NCI-H69 (cell line): ENCODE measurements at places on chromosomes 13 and 19.

DNA sequence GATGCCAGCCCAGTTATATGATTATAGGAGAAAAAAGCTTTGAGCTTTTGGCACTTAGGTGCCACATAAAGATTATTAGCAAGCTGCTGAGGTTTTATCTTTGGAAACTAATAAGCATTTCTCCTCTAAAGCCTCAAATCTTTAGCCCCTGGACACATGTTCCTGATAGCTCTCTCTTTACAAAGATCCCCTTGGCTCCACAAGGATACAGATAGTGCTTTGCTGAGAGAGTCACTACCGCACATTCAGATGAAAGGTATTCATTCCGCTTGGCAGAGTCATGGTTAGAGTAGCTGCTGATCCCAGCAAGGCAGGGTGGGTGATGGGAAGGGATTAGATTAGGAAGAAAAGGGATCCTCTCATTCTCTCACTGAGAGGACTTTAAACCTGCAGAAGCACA, 28.2 kb upstream of the PSG7 start:
- DNase-seq, result no peak

GRCh38 chr19:1512671-1513498, at the start of gene ADAMTSL5:
TSS of gene ADAMTSL5 (minus strand) at chr19:1513019. CDS start at chr19:1510943, 2,076 bp downstream.
- DNase-seq, result peak; percentile 61

GRCh38 chr13:111080642-111081041, 34.5 kb upstream of the ARHGEF7 start:
- DNase-seq, result no peak

GRCh38 chr19:5456841-5457200, 1.6 kb downstream of the ZNRF4 start:
- DNase-seq, result no peak

GRCh38 chr19:48510421-48511268, 990 bp downstream of the LMTK3 start:
- peak; percentile 67 for DNase-seq

DNA sequence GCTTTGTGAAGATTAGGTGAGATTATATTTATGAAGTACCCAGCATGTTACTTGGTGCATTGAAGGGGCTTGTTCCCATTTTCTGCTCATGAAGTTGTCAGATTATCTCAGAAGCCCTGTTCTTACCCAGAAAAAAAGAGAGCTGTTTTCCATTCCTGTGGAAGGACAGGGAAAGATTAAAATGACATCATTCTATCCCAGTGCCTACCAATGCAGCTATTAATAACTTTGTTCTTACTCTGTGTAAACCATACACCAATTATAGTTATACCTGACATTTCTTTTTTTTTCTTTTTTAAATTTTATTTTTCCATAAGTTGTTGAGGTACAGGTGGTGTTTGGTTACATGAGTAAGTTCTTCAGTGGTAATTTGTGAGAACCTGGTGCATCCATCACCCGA, 18.6 kb downstream of the ZNF507 start:
- no peak for DNase-seq

DNA sequence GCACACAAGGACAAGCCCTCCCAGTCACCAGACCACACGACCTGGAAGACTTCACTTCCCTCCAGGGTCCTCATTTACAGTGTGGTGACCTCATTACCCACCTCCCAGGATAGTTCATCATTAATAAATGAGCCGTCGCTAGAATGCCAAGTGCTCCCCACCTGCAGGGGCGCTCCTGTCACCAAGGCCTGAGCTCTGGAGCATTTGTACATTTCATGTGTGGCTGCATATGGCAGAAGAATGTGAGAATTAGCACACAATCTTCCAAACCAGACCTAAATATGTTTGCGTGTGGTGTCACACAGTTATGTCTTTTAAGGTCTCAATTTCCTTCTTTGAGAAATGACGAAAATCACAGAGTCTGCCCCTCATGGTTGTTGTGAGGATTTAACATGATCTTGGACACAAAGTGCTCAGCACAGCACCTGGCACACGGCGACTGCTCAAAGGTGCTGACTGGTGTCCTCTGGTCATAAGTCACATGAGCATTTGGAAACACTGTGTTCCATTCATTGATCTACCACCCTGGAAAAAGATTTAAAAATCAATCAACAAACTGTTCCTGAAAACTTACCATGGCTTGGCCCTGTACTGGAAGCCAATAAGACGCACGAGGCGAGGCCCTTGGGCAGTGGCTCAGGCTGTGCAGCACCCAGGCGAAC, 150.6 kb upstream of the SPACA7 start:
- no peak for DNase-seq

DNA sequence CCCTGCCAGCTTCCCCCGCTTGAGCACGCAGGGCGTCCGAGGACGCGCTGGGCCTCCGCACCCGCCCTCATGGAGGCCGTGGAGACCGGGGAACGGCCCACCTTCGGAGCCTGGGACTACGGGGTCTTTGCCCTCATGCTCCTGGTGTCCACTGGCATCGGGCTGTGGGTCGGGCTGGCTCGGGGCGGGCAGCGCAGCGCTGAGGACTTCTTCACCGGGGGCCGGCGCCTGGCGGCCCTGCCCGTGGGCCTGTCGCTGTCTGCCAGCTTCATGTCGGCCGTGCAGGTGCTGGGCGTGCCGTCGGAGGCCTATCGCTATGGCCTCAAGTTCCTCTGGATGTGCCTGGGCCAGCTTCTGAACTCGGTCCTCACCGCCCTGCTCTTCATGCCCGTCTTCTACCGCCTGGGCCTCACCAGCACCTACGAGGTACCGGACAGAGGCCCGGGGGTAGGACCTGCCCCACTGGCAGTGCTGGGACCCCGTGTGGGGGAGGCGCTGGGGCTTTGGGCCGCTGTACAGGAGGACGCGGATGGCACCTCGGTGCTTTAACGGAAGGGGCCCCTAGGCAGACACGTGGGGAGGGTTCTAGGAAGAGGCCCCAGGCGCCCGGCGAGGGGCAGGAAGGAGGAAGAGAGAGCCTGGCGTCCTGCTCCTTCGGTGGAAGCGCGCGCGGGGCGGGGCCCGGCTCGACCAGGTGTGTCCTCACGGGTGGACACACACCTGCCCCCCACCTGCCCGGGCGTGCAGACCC, 681 bp downstream of the SLC5A5 start:
- peak; percentile 27 for DNase-seq

DNA sequence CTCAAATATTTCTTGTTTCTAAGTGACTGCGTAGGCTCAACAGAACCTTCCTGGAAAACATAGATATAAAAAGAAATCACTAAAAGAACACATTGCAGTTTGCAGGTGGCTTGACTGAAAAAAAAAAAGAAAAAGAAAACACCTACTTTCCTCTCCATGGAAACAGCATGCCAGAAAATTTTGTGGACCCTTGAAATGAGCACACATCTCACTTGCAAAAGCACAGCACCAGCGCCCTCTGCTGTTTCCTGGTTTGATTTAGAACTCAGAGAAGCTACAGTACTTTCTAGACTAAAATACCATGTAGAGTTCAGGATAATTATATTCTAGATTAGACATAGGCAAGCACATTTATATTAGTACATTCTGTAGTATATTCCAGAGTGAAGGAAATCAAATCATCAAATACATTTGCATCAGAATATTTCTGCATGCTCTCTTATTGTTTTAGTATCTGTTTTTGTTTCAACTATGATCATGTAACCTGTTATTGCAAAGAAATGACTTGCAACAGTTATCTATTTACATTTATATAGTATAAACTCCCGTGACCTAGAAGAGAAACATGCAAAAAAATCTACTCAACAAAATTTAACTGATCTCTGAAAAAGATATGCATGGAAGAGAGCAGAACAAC, 22.3 kb upstream of the XPO4 start:
- peak; percentile 68 for DNase-seq

DNA sequence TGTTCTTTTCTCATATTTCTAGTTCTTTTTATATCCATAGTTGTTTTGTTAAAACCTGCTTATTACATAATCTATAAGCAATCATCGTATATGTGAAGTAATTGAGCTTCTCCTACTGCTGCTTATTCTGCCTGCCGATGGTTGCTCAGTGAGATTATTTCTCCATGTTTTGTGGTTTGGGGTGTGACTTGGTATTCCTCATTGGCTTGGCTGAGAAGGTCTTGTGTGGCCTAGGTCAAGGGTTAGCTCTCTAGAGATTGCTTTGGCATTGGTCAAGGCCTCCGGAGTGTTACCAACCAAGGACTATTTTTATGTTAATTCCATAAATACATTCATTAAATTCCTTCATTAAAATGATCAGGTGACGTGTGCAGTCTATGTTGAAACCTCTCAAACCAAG, 302.8 kb downstream of the MYO16 start:
- DNase-seq, result no peak

- DNase-seq, result no peak
Observed at GRCh38 chr13:34413538-34414210, 528.4 kb upstream of the NBEA start.

- peak; percentile 70 for DNase-seq
Observed at GRCh38 chr13:110716247-110716515, 2.7 kb downstream of the ING1 start.

DNA sequence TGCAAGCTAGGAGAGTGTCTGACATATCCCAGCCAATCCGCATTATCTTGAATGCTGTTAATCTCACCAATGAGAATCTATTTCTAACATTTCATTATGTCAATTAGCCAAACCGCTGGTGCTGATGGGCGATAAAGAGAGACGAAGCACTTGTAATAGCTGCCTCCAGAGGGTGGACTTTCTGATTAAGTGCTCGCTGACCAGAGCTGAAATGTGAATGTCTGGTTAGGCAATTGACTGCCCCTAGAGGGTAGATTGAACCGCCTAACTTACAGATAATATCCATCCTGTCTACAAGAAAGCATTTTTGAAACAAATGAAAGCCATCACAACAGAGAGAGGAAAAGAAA, 552 bp upstream of the GRWD1 start:
- peak; percentile 96 for DNase-seq

- no peak for DNase-seq
Observed at GRCh38 chr13:108859197-108860012, 230.0 kb downstream of the MYO16 start.

DNA sequence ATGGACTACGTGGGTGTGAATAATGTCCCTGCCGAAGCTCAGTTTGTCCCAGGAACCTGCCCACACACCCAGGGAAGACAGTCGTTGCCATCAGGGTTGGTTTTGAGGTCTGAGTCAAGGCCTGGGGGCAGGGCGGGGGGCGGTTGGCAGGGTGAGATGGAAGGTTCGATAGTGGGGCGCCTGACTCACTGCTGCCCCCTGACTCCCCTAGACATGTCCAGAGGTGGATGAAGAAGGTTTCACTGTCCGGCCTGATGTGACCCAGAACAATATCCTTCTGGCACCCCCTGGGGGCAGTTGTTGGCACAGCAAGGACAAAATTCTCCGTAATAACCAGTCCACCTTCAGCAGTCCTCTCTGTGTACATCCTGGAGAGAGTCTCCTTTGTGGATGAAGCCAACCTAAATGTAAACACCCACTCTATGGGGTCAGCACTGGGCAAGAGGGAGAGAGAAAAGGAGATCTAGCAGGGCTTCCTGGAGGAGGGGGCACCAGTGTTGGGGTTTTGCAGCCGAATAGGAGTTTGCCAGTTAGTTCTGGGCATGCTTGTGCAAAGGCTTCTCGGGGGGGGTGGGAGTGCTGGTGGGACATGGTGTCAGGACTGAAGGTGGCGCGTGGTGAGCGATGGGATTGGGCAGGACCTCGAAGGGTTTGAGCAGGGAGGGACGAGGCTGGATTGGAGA, 19.6 kb upstream of the B3GNT3 start:
- DNase-seq, result peak; percentile 24

DNA sequence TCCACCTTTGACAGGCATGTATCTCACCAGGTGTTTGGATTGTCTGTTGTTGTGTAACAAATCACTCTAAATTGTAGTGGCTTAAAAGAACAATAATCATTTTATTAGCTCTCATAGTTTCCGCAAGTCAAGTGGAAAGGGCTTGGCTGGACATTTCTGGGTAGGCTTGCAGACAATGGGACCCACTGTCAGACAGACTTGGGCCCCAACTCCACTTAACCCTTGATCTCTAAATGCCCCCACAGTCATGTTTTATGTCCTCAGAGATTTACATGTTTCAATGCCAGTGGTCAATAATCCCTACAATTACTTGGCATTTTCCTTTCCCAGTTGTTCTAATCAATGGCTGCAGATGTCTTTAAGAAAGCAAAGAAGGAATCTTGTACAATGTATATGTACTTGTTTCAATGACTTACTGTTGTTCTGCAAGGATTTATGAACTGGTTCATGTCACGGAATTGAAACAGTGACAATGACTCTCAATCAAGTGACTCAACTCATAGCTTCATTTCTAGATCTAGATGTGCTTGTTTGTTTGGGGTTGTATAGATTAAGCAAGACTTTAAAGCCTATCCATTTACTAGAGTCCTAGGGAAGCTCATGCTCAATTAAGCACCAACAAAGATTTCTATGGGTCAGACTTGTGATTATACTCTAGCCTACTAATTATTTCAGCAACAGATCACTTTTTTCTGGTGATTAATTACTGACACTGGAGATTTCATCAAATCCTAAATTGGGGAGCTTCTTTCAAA, 510.1 kb upstream of the NBEA start:
- peak; percentile 82 for DNase-seq

DNA sequence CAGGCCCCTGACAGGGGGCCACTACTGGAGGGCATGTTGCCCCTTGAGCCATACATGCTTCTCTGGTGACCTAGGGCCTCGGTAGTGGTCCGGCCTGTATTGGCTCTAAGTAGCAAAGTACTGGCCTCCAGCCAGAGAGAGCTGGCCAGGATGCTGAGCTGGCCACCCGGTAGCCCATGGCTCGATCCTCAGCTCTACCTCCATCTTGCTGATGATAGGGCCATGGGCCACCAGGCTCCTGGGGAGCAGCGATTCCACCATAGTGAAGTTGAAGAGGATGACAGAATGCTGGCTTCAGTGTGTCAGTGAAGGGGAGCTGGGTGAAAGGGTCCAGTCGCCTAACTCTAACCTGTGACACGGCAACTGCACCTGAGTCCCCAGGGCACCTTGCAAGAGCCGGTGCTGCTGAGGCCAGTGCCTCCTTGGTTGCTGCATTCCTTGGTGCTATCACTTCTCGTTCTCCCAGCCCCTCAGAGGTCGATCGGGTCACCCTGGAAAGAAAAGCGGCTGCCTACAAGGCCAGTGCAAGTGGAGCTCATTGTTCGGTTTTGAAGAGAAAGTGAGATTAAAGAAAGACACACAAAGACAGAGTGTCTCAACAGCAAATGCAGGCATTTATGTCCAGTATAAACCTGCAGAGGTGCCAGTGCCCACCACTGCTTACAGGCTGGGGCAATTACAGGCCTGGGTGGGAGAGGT, 5.0 kb downstream of the FPR3 start:
- DNase-seq, result no peak

- DNase-seq, result peak; percentile 53
Observed at GRCh38 chr13:72651144-72651543, 76.3 kb downstream of the MZT1 start.
